GM23248 (cell line): ENCODE measurements at places on chromosomes 2 and 18. TPM values are rescaled to one million over a fixed set of nuclear protein-coding genes. Genes with fewer than 3 reads are reported as not detected.

GRCh38 chr2:204452464-204453023 is 92.7 kb upstream of the PARD3B start:
- H3K27me3 ChIP-seq = no peaks in the 10 kb centered on the region
- H3K36me3 ChIP-seq = no peaks in the 10 kb centered on the region
- peak overlapping the region; percentile 45 for H3K4me3 ChIP-seq
- H3K4me1 ChIP-seq = peaks cover 9% of the 10 kb centered on the region
- H3K27ac ChIP-seq = peak overlapping the region; percentile 81

GRCh38 chr2:177584030-177584692 is 191.6 kb downstream of the AGPS start:
- no peak overlapping the region for H3K27ac ChIP-seq
- no peaks in the 10 kb centered on the region for H3K4me1 ChIP-seq
- DNase-seq = no peak
- no peaks in the 10 kb centered on the region for H3K36me3 ChIP-seq
- H3K27me3 ChIP-seq = no peaks in the 10 kb centered on the region
- no peak overlapping the region for H3K4me3 ChIP-seq

DNA sequence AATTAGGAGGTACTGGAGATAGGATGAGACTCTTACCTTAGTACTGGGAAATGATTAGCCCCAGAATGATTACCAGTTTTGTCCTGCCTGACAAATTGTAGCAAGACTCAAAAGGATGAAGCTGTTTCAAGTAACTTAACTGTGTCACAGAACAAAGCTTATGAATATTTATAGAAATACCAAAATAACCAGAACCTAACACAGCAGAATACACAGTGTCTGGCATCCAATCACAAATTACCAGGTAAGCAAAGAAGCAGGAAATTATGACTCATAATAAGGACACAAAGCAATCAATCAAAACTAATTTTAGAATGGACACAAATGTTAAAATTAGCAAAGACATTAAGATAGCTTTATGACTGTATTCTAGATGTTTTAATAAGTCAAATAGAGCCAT is 91.9 kb downstream of the CTNNA2 start:
- no peaks in the 10 kb centered on the region for H3K4me1 ChIP-seq
- no peaks in the 10 kb centered on the region for H3K27me3 ChIP-seq
- DNase-seq = no peak
- H3K27ac ChIP-seq = no peak overlapping the region
- no peak overlapping the region for H3K4me3 ChIP-seq
- no peaks in the 10 kb centered on the region for H3K36me3 ChIP-seq

The MAB21L4 gene
- not detected in 2 replicates for total RNA-seq

The CYTIP gene
- not detected in 2 replicates for total RNA-seq

The RAB17 gene
- 0.76 and 1.7 TPM in 2 replicates for total RNA-seq
